ENCODE measurements at places on chromosomes 1 and 21.

- DNase-seq, result no peak
These were observed 44.4 kb downstream of the CFHR5 start for GRCh38 chr1:197021716-197022115.

DNA sequence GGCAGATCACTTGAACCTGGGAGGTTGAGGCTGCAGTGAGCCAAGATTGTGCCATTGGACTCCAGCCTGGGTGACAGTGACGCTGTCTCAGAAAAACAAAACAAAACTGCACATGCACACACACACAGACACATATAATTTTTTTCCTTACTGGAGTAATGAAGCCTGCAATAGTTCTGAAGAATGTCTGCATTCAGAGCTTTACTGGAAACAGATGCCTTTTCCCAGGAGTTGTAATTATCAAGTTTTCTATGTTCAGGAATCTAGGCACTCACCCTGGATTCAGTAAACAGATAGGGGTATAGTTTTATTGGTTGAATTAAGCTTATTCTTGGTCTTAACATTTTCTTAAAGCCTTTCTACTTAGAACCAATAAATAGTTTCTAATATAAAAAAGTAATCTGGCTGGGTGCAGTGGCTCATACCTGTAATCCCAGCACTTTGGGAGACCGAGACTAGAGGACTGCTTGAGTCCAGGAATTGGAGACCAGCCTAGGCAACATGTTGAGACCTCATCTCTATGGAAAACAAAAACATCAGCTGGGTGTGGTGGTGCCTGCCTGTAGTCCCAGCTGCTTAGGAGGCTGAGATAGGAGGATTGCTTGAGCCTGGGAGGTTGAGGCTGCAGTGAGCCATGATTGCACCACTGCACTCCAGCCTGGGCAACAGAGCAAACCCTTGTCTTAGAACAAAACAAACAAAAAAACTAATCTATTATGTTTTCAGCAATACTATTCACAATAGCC is 15.8 kb downstream of the SPEN start:
- DNase-seq, result no peak

- no peak for DNase-seq
These were observed 6.7 kb downstream of the PTTG1IP start for GRCh38 chr21:44866780-44867179.

DNA sequence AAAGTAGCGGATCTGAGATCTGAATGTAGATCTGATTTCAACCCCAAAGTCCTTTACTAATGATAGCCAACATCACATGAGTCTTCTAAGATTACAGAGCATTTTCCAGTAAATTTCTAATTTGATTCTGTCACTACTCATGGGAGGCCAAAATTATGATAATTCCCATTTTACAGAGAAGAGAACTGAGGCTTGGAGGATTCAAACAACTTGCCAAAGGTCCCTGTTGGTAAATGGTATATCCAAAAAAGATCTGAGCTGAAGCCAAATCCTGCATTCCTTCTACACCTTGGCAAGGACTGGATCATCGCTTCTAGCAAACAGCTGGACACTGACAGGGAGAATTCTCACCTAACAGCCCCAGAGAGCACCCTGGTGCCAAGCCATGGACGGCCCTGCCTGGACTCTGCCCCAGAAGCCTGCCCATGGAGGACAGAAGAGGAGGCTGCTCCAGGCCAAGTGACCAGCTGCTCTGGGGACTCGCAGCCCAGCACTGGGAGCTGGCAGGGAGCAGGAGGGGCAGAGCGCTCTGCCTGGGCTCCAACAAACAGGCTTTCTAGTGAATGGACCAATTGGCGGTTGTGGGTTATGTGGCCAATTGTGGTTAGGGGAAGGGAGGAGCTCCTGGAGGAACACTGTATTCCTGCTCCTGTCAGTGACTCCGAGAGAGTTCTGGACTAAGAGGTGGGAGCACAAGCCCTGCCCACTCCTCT is 6.4 kb upstream of the CSF1 start:
- DNase-seq, result no peak
